ENCODE measurements at places on chromosomes 6 and 20. TPM values are rescaled to one million over a fixed set of nuclear protein-coding genes. Genes with fewer than 3 reads are reported as not detected.
A peak's percentile ranks its signal among the peaks of the same experiment; 100 is the strongest.

The TSPO2 gene
- total RNA-seq = 0.38 TPM

The LY6G5C gene
- 0.90 TPM for total RNA-seq

The LZTS3 gene
- 1.1 TPM for total RNA-seq

The GRM1 gene
- under 0.01 TPM for total RNA-seq

The GPSM3 gene
- total RNA-seq = 130 TPM

The GHRH gene
- 14.4 TPM for total RNA-seq

The ZNF334 gene
- 3.8 TPM for total RNA-seq

The GGTLC1 gene
- total RNA-seq = not detected

The BMP7 gene
- 6.3 TPM for total RNA-seq

GRCh38 chr6:102655823-102656222, 1262.3 kb downstream of the GRIK2 start:
- no peak overlapping the region for H3K4me3 ChIP-seq
- DNase-seq = no peak
- H3K4me1 ChIP-seq = no peaks in the 10 kb centered on the region
- H3K27me3 ChIP-seq = no peaks in the 10 kb centered on the region
- H3K36me3 ChIP-seq = no peaks in the 10 kb centered on the region
- H3K27ac ChIP-seq = no peak overlapping the region

GRCh38 chr20:10771435-10772140, 97.8 kb upstream of the JAG1 start:
- H3K36me3 ChIP-seq = no peaks in the 10 kb centered on the region
- H3K27ac ChIP-seq = no peak overlapping the region
- H3K4me1 ChIP-seq = no peaks in the 10 kb centered on the region
- no peak overlapping the region for H3K4me3 ChIP-seq

DNA sequence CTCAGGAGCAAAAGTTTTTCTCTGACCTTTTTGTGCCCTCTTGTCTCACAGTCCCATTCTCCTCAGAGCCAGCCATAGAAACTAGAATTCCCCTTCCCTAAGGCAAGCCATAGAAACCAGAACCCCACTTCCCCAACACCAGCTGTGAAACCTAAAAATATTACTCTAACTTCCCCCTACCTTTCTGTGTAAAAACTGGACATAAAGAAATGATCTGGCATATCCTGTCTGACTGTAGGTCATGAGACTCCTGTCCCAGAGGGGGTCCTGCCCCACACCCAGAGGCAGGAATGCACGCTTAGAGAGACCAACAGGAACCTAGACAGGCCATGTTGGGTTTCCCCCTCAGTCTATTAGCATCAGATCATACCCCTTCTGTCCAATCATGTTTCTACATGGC, 140.6 kb upstream of the SLC22A16 start:
- H3K36me3 ChIP-seq = peaks cover 37% of the 10 kb centered on the region
- no peak overlapping the region for H3K4me3 ChIP-seq
- H3K27ac ChIP-seq = no peak overlapping the region
- H3K4me1 ChIP-seq = peaks cover 12% of the 10 kb centered on the region

GRCh38 chr6:137028912-137029311, 15.9 kb downstream of the IL20RA start:
- H3K4me3 ChIP-seq = no peak overlapping the region
- H3K27me3 ChIP-seq = peaks cover 19% of the 10 kb centered on the region
- no peaks in the 10 kb centered on the region for H3K4me1 ChIP-seq
- H3K27ac ChIP-seq = no peak overlapping the region
- H3K36me3 ChIP-seq = no peaks in the 10 kb centered on the region

- no peaks in the 10 kb centered on the region for H3K36me3 ChIP-seq
- H3K27me3 ChIP-seq = no peaks in the 10 kb centered on the region
- H3K27ac ChIP-seq = no peak overlapping the region
- no peaks in the 10 kb centered on the region for H3K4me1 ChIP-seq
- no peak for DNase-seq
Observed at GRCh38 chr6:105951322-105951721, 134.8 kb upstream of the PRDM1 start.

DNA sequence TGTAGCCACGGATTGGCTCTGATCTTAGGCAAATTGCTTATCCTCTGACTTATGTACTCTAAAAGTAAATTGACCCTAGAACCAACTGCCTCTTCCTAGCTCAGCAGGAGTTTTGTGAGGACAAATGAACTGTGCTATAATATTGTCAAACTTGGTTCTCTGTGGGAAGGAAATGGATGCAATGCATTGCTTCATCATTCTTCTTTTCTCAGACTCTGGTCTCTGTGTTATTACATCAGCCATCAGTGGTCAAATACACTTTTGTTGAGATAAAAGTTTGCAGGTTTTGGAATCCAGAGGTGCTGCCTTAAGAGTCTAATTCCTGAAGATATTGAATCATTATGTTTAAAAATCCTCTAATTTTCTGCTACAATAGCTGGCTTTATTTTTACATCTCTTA, 64.9 kb downstream of the SLC24A3 start:
- no peaks in the 10 kb centered on the region for H3K36me3 ChIP-seq
- DNase-seq = no peak
- H3K4me1 ChIP-seq = peaks cover 12% of the 10 kb centered on the region

GRCh38 chr6:24882295-24882694, 53.5 kb downstream of the RIPOR2 start:
- no peak for DNase-seq
- H3K27me3 ChIP-seq = no peaks in the 10 kb centered on the region
- no peak overlapping the region for H3K4me3 ChIP-seq
- peaks cover 6% of the 10 kb centered on the region for H3K36me3 ChIP-seq

DNA sequence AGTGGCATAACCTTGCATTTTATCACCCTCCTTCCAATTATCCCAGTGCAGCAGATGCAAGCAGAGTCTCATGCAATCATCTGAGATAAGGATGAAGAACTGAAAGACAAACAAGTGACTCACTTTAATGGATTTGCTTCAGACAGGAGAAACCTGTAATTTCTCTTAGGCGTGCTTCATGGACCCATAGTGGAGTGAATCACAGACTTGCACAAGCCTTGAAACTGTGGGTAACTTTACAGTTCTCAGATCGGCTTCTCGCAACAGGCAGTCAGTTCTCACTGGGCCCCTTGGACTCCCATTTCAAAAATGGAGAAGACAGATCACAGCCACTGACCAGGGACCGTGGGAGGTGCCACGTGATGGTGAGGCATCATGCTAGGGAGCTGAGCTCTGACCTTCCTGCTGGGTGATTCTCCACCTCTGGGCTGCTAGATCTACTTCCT, at the start of gene ADGRF4:
ADGRF4 (plus strand) TSS at position 239 of the 446 bp plus-strand sequence. CDS start 8,666 bp downstream, outside the sequence.
- H3K36me3 ChIP-seq = no peaks in the 10 kb centered on the region
- H3K27ac ChIP-seq = no peak within 1 kb of the TSS
- no peaks in the 10 kb centered on the region for H3K27me3 ChIP-seq
- H3K4me1 ChIP-seq = no peaks in the 10 kb centered on the region
- DNase-seq = no peak
- H3K4me3 ChIP-seq = no peak within 1 kb of the TSS

DNA sequence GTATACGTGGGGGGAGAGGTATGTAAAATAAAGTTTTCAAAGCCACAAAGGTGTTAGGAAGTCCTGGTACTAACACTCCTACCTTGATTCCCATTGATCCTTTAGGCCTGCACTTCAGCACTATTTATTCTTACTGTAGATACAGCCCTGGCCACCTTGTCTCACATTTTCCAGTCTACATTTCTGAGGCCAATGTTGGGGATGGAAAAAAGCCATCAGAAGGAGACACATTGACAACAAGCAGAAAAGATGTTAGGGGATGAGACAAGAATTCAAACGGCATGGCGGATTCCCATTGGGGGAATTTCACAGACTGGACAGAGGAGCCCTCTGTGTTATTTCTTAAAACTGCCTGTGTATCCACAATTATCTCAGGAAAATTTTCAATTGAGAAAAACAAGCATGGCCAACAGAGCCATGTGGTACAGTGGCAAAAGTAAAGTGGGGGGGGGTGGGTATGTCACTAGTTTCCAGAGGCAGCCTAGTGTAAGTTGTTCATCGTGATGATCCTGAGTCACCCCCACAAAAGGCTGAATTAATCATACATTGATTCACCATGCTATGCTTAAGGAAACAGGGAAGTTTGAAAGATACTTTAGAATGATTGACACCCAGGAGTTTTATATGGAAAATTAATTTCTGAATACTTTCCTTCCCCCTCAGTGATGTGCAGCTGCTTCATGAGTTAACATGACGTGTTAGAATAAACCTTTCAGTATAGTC, 40.5 kb downstream of the RREB1 start:
- no peak overlapping the region for H3K4me3 ChIP-seq
- DNase-seq = no peak
- H3K27ac ChIP-seq = no peak overlapping the region
- H3K36me3 ChIP-seq = no peaks in the 10 kb centered on the region

DNA sequence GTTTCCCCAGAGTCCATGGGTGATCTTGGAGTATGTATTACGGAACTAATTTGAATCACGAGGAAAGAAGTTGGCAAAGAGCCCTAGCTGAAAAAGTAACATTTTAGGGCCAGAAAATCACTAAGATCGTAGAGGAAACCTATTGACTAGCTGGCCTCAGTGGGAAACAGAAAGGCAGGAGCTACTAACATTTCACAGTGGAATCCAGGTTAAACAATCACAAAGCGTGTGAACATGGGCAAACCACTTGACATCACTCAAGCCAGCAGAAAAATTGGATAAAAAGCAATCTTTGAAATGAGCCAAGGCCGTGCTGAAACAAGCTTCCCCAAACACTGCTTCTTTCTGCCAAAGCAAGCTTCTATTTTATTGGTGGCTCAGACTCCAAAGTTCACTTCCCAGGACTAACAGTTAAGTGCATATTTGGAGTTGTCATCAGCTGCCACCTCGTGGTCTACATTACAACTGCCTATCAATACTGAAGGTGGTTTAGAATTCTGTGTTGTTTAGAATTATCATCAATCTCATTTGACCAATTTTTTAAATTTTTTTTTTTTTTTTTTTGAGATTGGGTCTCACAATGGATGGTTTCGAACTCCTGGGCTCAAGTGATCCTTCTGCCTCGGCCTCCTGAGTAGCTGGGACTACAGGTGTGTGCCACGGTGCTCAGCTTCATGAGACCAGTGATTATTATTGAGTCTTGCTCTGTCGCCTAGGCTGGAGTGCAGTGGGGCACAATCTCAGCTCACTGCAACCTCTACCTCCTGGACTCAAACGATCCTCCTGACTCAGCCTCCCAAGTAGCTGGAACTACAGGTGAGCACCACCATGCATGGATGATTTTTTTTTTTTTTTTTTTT, 10.6 kb downstream of the RPS10 start:
- H3K27me3 ChIP-seq = no peaks in the 10 kb centered on the region
- H3K27ac ChIP-seq = no peak overlapping the region
- DNase-seq = no peak

DNA sequence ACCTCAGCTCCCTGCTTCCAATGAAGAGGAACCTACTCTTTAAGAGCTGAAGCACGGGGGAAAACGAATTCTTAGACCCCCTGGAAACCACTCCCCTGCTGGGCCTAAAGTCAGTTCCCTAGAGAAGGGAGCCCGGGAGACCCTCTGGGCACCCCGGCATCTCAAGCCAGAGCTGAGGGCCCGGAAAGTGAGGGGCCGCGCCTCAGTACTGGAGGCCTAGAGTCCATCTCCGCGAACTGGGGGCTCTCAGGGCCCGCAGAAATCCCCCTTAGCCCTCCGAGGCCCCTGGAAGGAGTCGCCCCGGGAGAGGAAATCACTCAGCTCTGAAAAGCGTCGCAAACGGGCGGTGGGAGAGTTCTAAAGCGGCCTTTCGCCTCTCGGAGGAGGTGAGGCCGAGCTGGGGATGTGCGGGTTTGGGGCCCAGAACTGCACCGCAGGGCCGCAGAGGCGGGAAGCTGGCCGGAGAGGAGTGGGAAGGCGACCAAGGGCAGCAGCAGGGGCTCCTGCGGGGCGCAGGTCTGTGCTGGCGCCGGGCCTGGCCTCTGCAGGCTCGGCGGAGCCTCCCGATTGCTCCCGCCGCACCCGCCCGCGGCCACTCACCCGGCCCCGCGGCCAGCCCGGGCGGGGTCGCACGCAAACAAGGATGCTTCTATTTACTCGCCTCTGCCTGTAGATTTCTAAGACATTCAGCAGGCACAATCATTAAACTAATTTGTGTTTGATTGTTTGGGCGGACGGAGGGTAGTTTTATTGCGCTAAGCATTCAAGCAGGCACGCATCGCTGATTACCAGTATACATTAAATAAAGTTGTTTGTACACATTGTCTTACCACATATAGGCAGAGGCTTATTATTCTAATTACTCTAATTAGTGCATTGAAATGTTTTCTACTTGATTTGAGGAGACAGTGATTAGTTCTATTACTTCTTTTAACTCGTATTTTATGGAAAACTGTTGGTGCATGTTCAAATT, 9.2 kb downstream of the POU3F2 start:
- peaks cover 78% of the 10 kb centered on the region for H3K27me3 ChIP-seq
- H3K27ac ChIP-seq = no peak overlapping the region

GRCh38 chr6:136312975-136313374, 23.3 kb upstream of the BCLAF1 start:
- no peaks in the 10 kb centered on the region for H3K36me3 ChIP-seq
- no peak for DNase-seq
- no peaks in the 10 kb centered on the region for H3K4me1 ChIP-seq
- no peaks in the 10 kb centered on the region for H3K27me3 ChIP-seq

- peaks cover 40% of the 10 kb centered on the region for H3K36me3 ChIP-seq
- no peaks in the 10 kb centered on the region for H3K27me3 ChIP-seq
- H3K4me3 ChIP-seq = peak overlapping the region; percentile 71
- DNase-seq = no peak
- peak overlapping the region; percentile 81 for H3K27ac ChIP-seq
Observed at GRCh38 chr20:35277127-35277526, 795 bp downstream of the MMP24OS start.

- DNase-seq = no peak
- H3K27ac ChIP-seq = no peak overlapping the region
- H3K36me3 ChIP-seq = no peaks in the 10 kb centered on the region
- H3K4me3 ChIP-seq = no peak overlapping the region
Observed at GRCh38 chr6:68642977-68643376, 7.9 kb downstream of the ADGRB3 start.

DNA sequence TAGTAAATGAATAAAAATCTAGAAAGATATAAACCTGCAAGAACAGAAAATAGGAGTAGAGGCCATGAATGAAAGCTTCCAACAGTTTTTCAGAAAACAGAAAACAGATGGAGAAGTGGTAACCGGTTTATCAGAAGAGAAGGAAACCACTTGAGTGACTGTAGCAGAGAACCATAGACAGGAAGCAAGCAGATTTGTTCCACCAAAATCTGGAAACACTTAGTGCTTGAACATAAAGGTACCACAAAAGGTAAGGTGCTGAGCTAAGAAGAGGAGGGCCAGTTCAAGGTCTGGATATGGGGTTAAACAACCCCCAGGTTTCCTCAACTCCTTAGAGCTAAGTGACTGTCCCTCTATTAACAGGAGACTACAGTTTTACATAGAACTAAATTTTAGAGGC, 9.2 kb upstream of the KIAA0319 start:
- H3K36me3 ChIP-seq = peaks cover 55% of the 10 kb centered on the region
- DNase-seq = no peak
- H3K4me3 ChIP-seq = no peak overlapping the region
- no peaks in the 10 kb centered on the region for H3K4me1 ChIP-seq
- no peak overlapping the region for H3K27ac ChIP-seq
- H3K27me3 ChIP-seq = no peaks in the 10 kb centered on the region

DNA sequence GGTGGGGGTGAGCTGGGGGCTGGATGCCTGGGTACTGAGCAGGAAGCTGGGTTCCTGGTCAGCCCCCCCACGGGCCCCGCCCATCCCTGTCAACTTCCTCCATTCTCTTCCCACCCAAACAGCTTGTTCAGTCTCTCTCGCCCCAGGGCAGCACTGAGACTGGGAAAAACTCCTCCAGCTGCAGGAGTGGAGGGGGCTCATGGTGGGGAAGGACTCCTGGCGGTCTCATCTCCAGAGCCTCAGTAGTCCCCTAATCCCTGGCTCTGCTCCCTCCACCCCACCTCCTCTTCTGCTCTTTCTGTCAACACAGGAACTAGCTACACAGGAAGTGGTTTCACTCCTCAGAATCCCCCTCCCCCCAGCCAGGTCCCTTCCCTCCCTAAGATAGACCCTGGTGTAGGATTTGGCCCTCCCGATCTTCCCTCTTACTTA, at the start of gene GPSM3:
GPSM3 (minus strand) TSS at position 36 of the 432 bp plus-strand sequence. CDS start 130 bp downstream, outside the sequence.
- H3K27me3 ChIP-seq = no peaks in the 10 kb centered on the region
- H3K4me3 ChIP-seq = peak within 1 kb of the TSS; percentile 92
- peak; percentile 78 for DNase-seq
- H3K27ac ChIP-seq = peak within 1 kb of the TSS; percentile 93
- peaks cover 42% of the 10 kb centered on the region for H3K4me1 ChIP-seq
- H3K36me3 ChIP-seq = peaks cover 22% of the 10 kb centered on the region

All from thymus (tissue), 14 donors.